ENCODE measurements at places on chromosomes 2 and 18.

- no peak for DNase-seq
Observed at GRCh38 chr2:188677142-188677541, 297.0 kb upstream of the COL3A1 start.

GRCh38 chr2:16774091-16774490 lies 108.5 kb upstream of the CYRIA start:
- DNase-seq, result peak; percentile 77

GRCh38 chr18:32483002-32483401 lies 12.3 kb upstream of the GAREM1 start:
- DNase-seq, result no peak

GRCh38 chr18:54440292-54440691 lies 82.6 kb downstream of the C18orf54 start:
- DNase-seq, result no peak
